CD14-positive monocyte (primary cell): ENCODE measurements at places on chromosomes 7 and 10.

DNA sequence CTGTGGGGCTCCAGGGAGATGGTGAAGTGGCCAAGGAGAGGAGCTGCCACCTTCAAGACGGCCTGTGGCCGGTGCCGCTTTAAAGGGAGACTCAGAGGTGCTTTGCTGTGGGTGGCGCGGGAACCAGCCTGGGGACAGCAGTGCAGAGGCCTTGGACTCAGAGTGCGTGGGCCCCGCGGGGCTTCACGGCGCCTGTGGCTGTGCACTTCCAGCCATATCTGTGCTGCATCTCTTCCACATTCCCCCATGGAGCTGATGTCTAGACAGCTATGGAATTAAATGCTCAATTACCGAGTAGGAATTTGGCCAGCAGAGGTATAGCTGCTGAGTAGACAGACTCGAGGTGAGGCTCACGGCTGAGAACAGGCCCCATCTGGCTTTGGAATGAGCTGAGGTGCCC, 41.7 kb downstream of the HTRA1 start:
- no peak for DNase-seq

GRCh38 chr7:130927062-130927461, 193.1 kb upstream of the KLF14 start:
- DNase-seq, result no peak

DNA sequence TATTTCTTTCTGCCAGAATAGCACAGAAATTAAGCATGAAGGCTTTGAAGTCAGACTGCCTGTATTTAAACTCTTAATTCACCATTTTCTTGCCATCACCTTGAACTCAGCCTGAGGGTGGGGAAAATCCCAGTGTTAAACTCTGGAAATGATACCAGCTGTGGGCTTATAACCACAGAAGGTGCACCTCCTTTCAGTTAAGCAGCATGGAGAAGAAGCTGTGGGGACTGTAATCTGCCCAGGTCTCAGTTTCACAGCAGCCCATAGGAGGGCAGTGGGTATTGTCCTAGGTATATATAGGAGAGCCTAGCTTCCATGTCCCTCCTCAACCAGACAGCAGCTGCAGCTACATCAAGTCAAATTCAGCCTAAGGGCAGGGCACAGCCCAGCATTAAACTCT, 241.6 kb downstream of the HPSE2 start:
- no peak for DNase-seq

- no peak for DNase-seq
Measured at GRCh38 chr10:82668221-82668895, 793.4 kb downstream of the NRG3 start.

- no peak for DNase-seq
Measured at GRCh38 chr7:115734641-115735040, 295.9 kb downstream of the TFEC start.

GRCh38 chr7:36305226-36305625, 84.4 kb upstream of the ANLN start:
- DNase-seq, result no peak

DNA sequence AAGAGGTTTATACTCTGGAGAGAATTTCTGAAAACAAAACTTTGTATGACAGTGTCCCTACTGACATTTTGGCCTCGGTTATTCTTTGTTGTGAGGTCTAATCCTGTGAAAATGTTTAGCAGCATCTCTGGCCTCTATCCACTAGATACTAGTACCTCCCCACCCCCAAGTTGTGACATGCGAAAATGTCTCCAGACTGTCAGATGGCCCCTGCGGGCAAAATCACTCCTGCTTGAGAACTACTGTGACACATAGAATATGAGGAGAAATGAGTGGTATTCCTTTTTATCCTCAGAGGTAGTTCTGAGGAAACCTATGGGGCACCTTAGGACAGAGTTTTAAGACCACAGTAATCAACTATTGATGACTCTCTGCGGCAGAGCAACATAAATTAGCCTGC, 315.3 kb upstream of the HGF start:
- no peak for DNase-seq

GRCh38 chr10:8677642-8678041, 623.2 kb downstream of the GATA3 start:
- DNase-seq, result no peak
